Suprapubic skin (tissue), 4 donors: ENCODE measurements at places on chromosomes 1 and 21.

GRCh38 chr1:76250271-76250670 is 175.7 kb downstream of the ST6GALNAC3 start:
- no peak overlapping the region for H3K4me3 ChIP-seq
- H3K36me3 ChIP-seq: no peaks in the 10 kb centered on the region
- no peaks in the 10 kb centered on the region for H3K4me1 ChIP-seq
- no peak for DNase-seq

DNA sequence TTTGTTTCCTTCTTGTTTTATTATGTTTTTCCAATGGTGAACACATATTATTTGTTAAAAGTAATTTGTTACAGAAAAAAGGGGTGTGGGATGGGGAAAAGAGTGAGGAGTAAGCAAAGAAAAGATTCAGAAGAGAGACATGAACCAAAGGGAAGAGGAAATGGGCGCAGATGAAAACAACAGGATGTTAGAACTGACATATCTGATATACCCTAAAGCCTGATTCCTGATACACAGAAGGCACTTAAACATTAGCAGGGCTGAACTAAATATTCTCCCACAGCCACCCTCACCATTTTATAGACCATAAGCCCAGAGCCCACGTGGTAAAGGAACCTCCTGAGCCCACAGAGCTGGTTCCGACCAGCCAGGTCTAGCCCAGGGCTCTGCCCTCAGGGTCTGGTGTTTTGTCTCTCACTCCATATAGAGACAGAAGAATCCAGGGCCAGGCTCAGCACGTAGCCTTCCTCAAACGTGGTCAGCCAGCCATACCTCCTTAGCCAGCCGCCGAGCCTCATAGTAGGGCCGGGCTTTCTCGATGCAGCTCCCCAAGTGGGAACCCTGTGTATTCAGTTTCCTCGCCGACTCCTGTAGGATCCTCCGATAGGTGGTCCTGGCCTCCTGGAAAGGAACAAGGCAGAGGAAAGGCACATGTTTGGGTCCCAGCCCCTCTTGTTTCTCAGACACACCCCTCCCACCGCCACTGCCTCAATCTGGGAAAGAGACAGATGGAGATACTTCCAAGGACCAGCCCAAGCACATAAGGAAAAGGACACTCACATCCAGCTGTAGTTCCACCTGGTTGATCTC is 9.5 kb downstream of the SH3BP5L start:
- H3K36me3 ChIP-seq: peaks cover 71% of the 10 kb centered on the region
- no peak overlapping the region for H3K4me3 ChIP-seq
- DNase-seq: peak; percentile 60
- no peak overlapping the region for H3K27ac ChIP-seq

GRCh38 chr1:209893751-209894150 is 44.3 kb upstream of the SYT14 start:
- no peak for DNase-seq
- no peaks in the 10 kb centered on the region for H3K27me3 ChIP-seq
- H3K36me3 ChIP-seq: no peaks in the 10 kb centered on the region
- H3K4me3 ChIP-seq: no peak overlapping the region
- H3K27ac ChIP-seq: no peak overlapping the region
- H3K4me1 ChIP-seq: no peaks in the 10 kb centered on the region

- no peak for DNase-seq
- no peak overlapping the region for H3K27ac ChIP-seq
- H3K27me3 ChIP-seq: no peaks in the 10 kb centered on the region
- no peak overlapping the region for H3K4me3 ChIP-seq
- peaks cover 3% of the 10 kb centered on the region for H3K4me1 ChIP-seq
- H3K36me3 ChIP-seq: no peaks in the 10 kb centered on the region
Measured at GRCh38 chr1:178192686-178193085, 98.8 kb downstream of the RASAL2 start.

- H3K27me3 ChIP-seq: no peaks in the 10 kb centered on the region
- no peak for DNase-seq
- H3K27ac ChIP-seq: no peak overlapping the region
- H3K36me3 ChIP-seq: no peaks in the 10 kb centered on the region
- H3K4me3 ChIP-seq: no peak overlapping the region
Measured at GRCh38 chr1:199282751-199283305, 644.0 kb downstream of the PTPRC start.
